ENCODE measurements at places on chromosomes 2 and 18. TPM values are rescaled to one million over a fixed set of nuclear protein-coding genes. Genes with fewer than 3 reads are reported as not detected.

Gene CFAP65
- not detected for total RNA-seq

Gene GRB14
- total RNA-seq = not detected

Gene CCDC88A
- 41.5 TPM for total RNA-seq

Gene INHA
- not detected for total RNA-seq

Gene SIX3
- total RNA-seq = not detected

Gene ABCG5
- total RNA-seq = not detected

Gene KRTCAP3
- total RNA-seq = not detected

Gene EFEMP1
- 37.8 TPM for total RNA-seq

Gene RBM43
- 5.2 TPM for total RNA-seq

Gene TXNDC2
- not detected for total RNA-seq

Gene GPR17
- not detected for total RNA-seq

Gene TGOLN2
- 112 TPM for total RNA-seq

Gene FER1L5
- total RNA-seq = 0.18 TPM

Gene OR6B2
- total RNA-seq = not detected

Measured in myometrial cell (primary cell).